ENCODE measurements at places on chromosomes 11 and 22.

GRCh38 chr22:24129263-24129651, 52.0 kb upstream of the SUSD2 start:
- H3K27ac ChIP-seq: no peak overlapping the region
- H3K27me3 ChIP-seq: no peaks in the 10 kb centered on the region
- H3K4me3 ChIP-seq: no peak overlapping the region

DNA sequence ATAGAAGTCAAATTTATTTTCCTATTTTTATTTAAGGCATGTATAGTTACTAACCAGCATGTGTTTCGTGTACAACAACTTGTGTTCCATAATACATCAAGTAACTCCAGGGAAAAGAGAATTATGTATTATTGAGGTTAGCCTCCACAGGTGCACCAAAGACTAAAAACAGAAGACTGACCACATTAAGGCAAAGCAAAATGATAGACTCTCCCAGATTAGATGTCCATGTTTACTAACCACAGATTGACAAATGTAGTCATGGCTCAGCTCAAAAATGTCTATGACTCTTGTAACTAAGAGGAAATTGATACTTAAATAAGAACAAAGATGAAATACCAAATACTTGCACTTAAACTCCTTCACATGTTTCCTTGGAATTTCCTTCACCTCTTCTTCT, 238.5 kb downstream of the METTL15 start:
- no peaks in the 10 kb centered on the region for H3K27me3 ChIP-seq
- no peak for DNase-seq
- no peaks in the 10 kb centered on the region for H3K4me1 ChIP-seq
- no peak overlapping the region for H3K27ac ChIP-seq
- H3K4me3 ChIP-seq: no peak overlapping the region
- H3K36me3 ChIP-seq: no peaks in the 10 kb centered on the region

DNA sequence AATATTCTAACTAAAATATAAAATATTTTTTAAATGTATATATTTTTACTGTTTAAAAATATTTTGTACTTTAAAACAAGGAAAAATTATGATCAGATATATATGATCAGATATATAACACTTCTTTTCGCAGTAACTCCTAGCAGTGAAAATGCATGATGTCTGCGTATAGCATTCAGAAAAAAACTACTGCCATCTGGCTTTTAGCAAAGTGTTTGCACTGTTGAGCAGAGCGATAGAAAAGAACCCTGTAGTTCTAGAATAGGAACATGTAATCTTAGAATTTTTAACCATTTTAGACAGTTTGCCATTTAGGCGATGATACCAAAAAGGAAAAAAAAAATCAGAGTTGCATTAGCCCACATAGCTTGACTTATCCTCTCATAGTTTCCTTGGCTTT, 370.4 kb upstream of the ANO3 start:
- no peak for DNase-seq
- H3K4me1 ChIP-seq: no peaks in the 10 kb centered on the region
- no peak overlapping the region for H3K4me3 ChIP-seq
- no peaks in the 10 kb centered on the region for H3K36me3 ChIP-seq

DNA sequence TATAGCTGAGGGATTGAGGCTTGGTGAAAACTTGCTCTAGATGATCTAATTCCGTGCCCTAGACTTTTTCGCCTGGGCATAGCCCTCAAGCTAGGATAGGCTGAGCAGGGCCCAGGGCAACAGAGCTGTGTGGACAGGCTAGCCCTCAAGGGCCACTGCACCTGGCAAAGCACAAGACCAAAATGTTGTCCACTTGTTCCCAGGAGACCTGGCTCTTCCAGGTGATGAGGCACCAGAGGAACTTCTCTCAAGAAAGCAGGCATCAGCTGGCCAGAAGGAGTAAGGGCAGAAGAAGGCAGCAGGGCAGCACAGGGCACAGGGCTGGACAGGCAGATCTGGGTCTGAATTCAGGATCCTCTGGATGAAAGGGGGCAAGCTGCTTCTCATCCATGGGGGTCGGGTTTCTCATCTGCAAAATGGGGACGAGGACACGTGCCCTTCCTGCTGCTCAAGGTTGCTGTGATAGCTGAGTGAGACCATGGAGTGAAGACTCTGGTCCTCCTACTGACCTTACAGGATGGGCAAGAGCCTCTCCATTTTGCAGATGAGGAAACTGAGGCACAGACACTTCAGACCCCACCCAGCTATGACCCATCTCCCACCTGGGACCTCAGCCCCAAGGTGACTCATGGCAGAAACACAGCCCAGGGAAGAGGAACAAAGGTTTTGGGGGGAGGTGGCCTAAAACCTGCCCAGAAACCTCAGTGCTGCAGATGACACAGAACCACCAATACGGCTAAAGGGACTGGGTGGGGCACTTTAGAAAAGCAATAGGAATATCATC, 42.2 kb upstream of the PRDM11 start:
- no peaks in the 10 kb centered on the region for H3K36me3 ChIP-seq
- peaks cover 5% of the 10 kb centered on the region for H3K27me3 ChIP-seq
- no peak for DNase-seq
- no peak overlapping the region for H3K4me3 ChIP-seq
- H3K4me1 ChIP-seq: peaks cover 6% of the 10 kb centered on the region

- H3K27ac ChIP-seq: no peak overlapping the region
- no peak for DNase-seq
- no peaks in the 10 kb centered on the region for H3K4me1 ChIP-seq
- H3K36me3 ChIP-seq: no peaks in the 10 kb centered on the region
- H3K4me3 ChIP-seq: no peak overlapping the region
- no peaks in the 10 kb centered on the region for H3K27me3 ChIP-seq
These were observed 178.8 kb upstream of the ARHGAP20 start for GRCh38 chr11:110890995-110891394.

GRCh38 chr11:78048561-78048960, 15.1 kb upstream of the THRSP start:
- H3K27me3 ChIP-seq: no peaks in the 10 kb centered on the region
- DNase-seq: no peak
- H3K4me3 ChIP-seq: no peak overlapping the region
- H3K36me3 ChIP-seq: no peaks in the 10 kb centered on the region

- no peak overlapping the region for H3K27ac ChIP-seq
- peaks cover 10% of the 10 kb centered on the region for H3K4me1 ChIP-seq
- H3K4me3 ChIP-seq: no peak overlapping the region
- DNase-seq: no peak
- H3K27me3 ChIP-seq: no peaks in the 10 kb centered on the region
These were observed 124.3 kb upstream of the RASSF10 start for GRCh38 chr11:12884751-12885318.

GRCh38 chr22:49721211-49721763, 106.4 kb downstream of the BRD1 start:
- H3K4me1 ChIP-seq: no peaks in the 10 kb centered on the region
- peaks cover 9% of the 10 kb centered on the region for H3K27me3 ChIP-seq
- H3K27ac ChIP-seq: no peak overlapping the region

GRCh38 chr22:40727070-40727963, 48.0 kb downstream of the MCHR1 start:
- no peak for DNase-seq
- no peaks in the 10 kb centered on the region for H3K27me3 ChIP-seq
- no peak overlapping the region for H3K27ac ChIP-seq

- H3K4me3 ChIP-seq: no peak overlapping the region
- peaks cover 21% of the 10 kb centered on the region for H3K4me1 ChIP-seq
- no peaks in the 10 kb centered on the region for H3K36me3 ChIP-seq
- no peak overlapping the region for H3K27ac ChIP-seq
- peak; percentile 36 for DNase-seq
These were observed 9.2 kb downstream of the LRRC32 start for GRCh38 chr11:76661306-76661751.

GRCh38 chr22:44880610-44881290, 128.4 kb downstream of the ARHGAP8 start:
- no peaks in the 10 kb centered on the region for H3K4me1 ChIP-seq
- DNase-seq: no peak
- H3K36me3 ChIP-seq: no peaks in the 10 kb centered on the region
- no peak overlapping the region for H3K4me3 ChIP-seq
- peaks cover 3% of the 10 kb centered on the region for H3K27me3 ChIP-seq

DNA sequence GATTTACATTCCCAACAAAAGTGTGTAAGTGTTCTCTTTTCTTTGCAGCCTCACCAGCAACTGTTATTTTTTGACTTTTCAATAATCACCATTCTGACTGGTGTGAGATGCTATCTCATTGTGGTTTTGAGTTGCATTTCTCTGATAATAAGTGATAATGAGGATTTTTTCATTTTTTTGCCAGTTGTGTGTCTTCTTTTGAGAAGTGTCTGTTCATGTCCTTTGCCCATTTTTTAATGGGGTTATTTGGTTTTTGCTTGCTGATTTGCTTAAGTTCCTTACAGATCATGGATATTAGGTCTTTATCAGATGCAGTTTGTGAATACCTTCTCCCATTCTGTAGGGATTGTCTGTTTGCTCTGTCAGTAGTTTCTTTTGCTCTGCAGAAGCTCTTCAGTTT, 107.7 kb downstream of the EHF start:
- no peaks in the 10 kb centered on the region for H3K36me3 ChIP-seq
- no peak overlapping the region for H3K27ac ChIP-seq
- H3K4me3 ChIP-seq: no peak overlapping the region
- H3K27me3 ChIP-seq: no peaks in the 10 kb centered on the region

GRCh38 chr11:129911298-129911697, 15.9 kb upstream of the NFRKB start:
- no peaks in the 10 kb centered on the region for H3K27me3 ChIP-seq
- no peak overlapping the region for H3K27ac ChIP-seq
- H3K4me3 ChIP-seq: no peak overlapping the region
- H3K36me3 ChIP-seq: peaks cover 47% of the 10 kb centered on the region
- DNase-seq: no peak

DNA sequence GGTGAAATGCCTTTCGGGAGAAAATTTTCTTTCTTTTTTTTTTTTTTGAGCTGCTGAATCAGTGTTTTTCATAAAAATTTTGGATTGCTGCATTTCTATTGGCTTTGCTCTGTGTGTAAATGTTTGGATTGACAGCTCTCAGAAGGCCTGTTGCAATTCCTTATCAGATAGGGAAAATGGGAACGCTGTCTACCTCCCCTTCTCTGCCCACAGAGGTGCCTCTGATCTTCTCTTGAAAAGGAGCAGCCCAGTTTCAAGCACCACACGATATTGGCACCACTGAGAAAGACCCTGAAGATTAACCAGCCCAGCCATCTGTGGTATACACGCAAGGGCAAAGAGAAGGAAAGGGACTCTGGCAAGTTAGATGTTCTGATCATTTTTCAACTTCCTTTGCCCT, 1272.2 kb downstream of the LRRC4C start:
- no peaks in the 10 kb centered on the region for H3K4me1 ChIP-seq
- H3K27me3 ChIP-seq: no peaks in the 10 kb centered on the region
- H3K4me3 ChIP-seq: no peak overlapping the region
- H3K27ac ChIP-seq: no peak overlapping the region

DNA sequence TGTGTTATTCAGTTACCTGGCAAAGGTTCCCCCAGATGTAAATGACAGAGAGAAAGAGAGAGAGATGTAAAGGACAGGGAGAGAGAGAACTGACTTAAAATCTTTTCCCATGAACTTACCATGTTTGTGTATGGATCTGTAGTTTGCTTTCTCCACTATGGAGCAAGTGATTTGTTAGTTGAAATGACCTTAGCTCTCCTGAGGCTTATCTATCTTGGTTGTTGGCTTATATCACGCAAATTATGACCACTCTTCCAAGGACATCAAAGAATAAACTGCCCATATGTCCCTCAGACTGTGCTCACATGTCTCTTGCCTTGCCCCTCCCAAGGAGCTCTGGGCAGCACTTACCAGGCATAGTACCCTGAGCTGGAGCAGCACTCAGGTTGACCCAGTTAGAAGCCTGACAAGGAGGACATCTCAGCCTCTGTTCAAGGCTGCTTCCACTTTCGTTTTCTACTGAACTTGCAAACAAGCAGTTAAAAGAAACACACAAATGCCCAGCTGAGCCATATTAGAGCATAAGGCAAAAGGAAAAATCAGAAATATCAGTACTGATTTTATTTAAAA, 95.3 kb upstream of the RCN1 start:
- H3K4me3 ChIP-seq: no peak overlapping the region
- no peak for DNase-seq
- H3K36me3 ChIP-seq: no peaks in the 10 kb centered on the region
- no peaks in the 10 kb centered on the region for H3K4me1 ChIP-seq

DNA sequence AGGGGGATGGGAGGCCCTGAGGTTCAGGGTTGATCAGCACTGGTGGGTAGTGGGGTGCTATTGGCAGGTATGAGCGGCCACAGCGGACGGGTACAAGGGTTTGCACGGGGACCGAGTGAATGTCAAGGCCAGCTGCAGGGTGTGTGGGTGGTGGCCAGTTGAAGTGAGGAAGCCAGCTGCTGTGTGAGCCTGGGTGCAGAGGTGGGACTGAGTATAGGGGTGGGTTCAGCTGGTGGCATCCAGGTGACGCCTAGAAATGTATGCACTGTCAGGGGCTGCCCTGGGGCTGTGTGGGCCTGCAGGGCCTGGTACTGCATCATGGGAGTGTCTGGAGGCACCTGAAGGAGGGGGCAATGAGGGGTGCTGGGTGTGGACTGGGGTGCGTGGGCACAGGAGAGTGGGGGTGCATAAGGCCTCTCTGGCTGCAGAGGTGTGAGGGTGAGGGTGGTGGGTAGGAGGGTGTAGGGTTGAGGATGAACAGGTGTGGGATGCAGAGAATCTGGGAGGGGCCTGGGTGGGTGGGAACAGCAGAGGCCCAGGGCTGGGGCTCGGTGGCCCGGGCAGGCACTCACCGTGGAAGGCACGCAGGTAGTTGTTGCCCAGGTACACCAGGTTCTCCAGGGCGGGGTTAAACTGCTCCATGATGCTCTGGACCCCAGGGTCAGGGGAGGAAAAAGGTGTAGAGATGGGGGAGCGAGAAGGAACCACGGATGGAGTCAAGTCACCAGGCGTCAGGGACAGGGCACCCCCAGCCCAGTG, 1.7 kb downstream of the BAIAP2L2 start:
- no peak for DNase-seq
- no peak overlapping the region for H3K27ac ChIP-seq
- no peak overlapping the region for H3K4me3 ChIP-seq
- no peaks in the 10 kb centered on the region for H3K27me3 ChIP-seq
- no peaks in the 10 kb centered on the region for H3K4me1 ChIP-seq
